ENCODE measurements at places on chromosomes 7 and 10.

GRCh38 chr7:127673902-127674301, 21.9 kb downstream of the SND1 start:
- peak; percentile 16 for DNase-seq

- DNase-seq = peak; percentile 69
Measured at GRCh38 chr7:143882604-143883078, 19.3 kb downstream of the TCAF1 start.

- DNase-seq = peak; percentile 80
Measured at GRCh38 chr10:4670737-4671136, 155.3 kb upstream of the AKR1E2 start.

DNA sequence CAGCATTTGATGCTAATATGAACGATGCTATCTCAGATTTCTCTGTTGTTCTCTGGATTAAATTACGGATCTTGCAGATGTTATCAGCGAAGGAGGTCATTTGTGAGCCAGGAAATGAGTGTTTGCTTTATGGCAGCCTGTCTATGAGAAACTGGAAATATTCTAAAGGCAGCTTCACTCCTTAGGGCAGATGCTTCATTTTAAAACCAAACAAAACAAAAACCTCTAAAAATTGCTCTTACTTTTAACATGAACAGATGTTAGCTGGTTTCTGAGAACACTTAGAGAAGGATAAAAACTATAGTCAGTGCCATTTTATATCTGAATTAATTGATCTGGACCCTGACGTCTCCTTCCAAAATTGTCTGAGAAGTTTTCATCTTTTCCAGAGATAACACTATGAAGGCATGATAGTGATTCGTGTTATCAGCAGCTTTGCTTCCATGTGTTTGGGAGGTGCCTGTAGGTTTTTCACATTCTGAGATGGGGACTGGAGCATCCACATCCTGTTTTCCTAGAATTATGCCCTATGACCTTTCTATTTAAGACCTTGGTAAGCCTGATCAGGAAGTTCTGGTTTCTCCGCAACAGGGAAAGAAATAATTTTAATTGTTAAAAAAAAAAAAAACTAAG, 53.1 kb downstream of the CPED1 start:
- peak; percentile 35 for DNase-seq

DNA sequence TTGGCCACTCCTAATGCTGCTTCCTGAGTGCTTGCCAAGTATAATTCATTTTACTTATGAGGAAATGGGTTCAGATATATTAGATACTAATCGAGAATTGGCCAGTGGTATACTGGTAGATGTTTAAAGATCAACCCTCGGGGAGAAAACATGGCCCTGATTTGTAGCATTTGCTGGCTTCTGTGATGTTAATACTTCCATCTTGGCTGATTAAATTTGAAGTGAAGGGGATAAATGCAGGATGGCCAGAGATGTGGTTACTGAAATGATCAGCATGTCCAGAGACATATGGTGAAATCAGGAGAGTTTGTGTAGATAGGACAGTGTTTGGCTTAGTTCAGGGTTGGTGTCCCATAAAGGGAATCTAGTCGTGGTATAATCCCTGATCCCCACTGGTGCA, 11.2 kb downstream of the UBE2D4 start:
- no peak for DNase-seq

- no peak for DNase-seq
Measured at GRCh38 chr7:73967832-73968290, 60.1 kb upstream of the ELN start.

DNA sequence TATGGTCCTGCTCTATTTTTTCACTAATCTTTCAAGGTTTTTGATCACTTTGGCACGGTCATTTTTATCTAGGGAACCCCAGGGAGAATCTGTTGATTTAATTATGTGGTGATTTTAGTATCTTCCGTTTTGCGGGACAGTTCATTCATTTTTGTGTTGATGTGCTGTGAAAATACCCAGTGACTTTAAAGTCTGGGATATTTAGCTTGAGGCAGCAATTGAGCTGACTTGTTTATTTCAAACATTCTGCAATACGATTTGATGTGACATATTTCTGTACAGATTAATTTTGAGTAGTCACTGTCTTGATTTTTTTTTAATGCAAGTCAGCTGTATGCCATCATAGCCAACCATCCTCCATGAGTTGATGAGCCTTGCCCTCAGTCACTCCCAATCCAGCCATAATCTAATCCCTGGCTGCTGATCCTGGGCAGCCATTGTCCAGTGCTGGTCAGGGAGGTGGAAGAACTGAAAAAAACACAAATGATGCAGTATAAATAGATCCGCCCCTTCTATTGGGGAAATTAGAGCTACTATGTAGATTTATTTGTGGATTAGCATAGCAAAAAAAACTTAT, 183.4 kb downstream of the CCSER2 start:
- DNase-seq = no peak

DNA sequence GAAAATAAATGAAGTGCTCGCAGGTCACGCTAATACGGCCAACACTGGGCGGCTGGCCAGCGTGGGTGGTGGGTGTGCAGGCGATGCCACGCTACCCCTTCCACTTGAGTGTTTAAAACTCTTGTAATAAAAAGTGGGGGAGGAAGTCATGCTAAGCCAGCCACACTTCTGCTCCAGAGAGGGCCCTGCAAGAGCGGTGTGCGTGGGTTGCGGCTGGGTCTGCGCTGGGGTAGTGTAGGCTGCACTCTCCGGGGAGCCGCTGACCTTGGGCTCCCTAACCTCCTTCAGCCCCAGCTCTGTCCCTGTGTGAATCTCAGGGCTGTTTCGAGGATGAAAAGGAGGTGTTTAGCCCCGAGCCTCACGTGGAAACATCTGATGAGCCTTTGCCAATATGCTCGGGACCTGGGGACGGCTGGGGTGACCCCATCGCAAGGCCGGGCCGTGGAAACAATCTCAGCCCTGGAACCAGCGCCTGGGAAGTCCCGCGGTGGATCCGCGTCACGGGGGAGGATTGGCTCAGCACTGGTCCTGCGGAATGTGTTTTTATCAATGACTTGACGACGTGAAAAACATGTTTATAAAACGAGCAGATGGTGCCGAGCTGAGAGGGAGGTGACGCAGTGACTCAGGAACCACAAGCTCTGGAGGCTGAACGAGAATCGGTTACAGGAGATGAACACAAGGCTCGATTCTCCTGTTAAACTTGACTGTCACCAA, 278.5 kb downstream of the DNAJB6 start:
- DNase-seq = no peak

- peak; percentile 41 for DNase-seq
Measured at GRCh38 chr7:98423043-98423442, 22.2 kb upstream of the BAIAP2L1 start.

DNA sequence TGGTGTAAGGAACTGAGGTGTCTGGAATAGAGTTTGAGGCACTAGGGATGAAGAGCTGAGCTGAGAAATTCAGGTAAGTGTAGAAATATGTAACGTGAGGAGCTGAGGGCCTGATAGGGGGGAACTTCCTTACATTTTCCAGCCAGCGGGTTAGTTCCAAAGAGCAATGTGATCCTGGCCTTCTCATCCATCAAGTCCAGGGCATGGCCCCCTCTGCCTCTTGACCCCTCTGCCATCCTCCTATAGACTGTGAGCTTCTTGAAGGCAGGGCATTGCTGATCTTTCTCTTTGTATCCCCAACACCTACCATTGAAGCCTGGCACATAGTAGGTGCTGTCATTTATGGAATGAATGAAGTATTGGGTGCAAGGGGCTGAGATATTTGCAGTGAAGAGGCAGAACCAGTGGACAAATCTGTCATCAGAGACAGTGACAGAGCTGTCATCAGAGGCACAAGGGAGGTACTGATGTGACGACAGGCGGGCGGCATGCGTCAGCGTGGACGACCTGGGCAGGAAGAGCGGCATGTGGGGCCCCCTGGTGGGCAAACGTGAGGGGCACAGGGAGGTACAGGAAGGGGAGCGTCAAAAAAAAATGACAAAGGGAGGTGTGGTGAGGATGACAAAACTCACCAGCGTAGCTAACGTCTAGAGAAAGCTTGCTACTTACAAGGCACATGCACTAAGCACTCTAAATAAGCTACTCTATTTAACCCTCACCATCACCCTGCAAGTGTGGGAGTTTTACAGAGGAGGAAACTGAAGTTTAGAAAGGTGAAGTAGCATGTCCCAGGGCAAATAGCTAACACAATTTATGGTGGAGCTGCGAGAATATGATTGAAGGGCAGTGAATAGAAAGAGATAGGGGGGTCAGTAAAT, 5.2 kb upstream of the CAMK2G start:
- DNase-seq = peak; percentile 91

- peak; percentile 50 for DNase-seq
Measured at GRCh38 chr7:27242555-27243339, at the start of gene EVX1. TSS of gene EVX1 (plus strand) at chr7:27242802. CDS start at chr7:27243031, 229 bp downstream.

GRCh38 chr7:604884-605531, 85.4 kb upstream of the PDGFA start:
- DNase-seq = no peak

DNA sequence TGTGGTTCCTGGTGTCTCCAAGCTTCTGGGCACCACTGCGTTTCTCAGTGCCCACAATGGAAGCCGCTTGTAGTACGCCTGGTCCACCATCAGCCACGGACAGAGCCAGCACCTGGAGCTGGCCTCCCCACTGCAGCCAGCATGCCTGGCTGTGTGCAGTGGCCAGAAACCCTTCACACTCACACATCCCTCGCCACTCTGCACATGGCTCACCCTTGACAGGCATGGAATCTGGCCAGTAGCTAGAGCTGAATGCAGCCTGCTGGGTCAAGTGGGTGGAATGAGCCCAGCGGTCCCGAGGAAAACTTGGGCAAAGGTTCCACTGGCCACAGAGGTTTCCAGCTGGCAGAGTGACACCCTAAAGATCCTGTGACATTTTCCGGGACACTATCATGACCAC, 146.0 kb upstream of the ADO start:
- DNase-seq = no peak

DNA sequence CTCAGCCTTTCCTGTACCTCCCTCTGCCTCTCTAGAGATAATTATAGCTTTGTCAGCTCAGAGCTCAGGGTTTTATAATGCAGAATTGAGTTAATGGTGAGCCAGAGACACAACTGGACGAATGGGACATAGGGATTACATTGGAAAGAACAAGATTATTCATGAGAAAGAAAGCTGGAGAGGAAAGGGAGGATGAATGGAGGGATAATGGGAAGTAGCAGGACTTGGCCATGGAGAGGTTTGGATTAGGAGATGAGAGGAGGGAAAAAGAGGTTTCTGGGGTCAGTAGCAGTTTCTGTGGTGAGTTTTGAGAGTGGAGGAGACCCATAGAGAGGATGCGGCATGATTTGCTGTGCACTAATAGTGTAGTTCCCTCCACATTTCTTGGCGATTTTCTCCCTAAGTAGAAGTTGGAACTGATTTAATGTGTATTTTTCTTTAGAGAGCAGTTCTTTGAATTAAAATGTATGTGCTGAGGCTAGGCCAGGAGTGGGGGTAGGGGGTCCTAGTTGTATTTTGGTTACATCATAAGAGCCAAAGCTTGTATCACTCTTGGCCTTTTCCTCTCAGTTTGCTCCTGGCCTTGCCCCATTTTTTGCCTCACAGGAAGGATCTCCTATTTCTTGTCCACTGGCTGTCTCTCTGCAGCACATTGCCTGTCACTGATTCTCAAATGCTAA, 107.4 kb downstream of the MKX start:
- DNase-seq = no peak

DNA sequence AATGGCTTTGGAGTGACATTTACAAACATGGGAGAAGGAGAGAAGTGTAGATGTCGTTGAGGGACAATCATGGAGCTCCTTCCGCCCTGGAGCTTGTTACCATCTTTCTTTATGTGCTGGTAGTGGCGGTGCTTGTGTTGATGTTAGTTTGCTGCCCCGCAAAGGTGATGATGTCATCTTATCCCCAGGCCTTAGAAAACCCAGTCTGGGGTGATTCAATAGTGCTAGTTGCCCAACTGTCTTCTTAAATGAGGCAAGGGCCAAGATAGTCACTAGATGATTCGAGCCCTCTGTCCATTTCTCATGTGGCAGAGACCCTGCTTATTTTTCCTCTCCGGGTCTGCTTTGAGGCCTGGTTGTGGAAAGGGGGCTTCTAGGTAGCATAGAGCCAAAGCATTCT, 277.4 kb downstream of the CCSER2 start:
- peak; percentile 42 for DNase-seq

All from GM23248 (cell line).